HuH-7 (cell line): ENCODE measurements at places on chromosomes 3 and 15.

DNA sequence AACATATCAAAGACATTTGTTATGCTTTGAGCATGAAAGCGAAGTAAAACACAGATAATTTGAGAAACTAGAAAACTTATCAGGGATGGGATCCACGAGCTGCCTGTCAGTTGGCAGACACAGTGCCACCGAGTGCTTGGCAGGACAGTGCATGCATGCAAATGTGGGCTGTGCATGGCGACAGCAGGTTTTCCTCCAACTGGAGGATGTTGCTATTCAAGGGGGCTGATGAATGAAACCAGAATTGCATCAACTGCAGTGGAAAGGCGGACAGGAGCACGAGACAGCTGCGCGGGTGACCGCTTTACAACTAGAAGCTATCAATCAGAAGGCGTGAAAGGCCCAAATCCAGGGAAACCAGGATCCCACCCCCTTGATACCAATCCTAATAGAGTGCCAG lies 244.3 kb downstream of the NR2F2 start:
- no peak for DNase-seq

DNA sequence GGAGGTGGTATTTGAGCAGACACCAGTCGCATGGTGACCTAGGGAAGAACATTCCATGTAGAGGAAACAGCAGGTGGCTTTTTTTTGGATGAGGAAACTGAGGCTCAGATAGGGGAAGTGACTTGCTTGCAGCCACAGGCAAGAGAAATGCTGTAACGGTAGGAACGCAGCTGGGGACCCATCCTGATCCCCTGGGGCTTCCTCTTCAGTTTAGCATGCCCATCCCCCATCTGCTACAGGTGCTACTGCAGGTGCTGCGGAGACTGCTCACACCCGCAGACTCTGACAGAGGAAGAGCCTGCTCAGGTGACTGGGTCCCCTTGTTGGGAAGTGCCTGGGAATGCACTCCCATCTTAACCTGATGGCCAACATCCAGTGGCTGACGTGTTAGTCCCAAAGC lies 55.4 kb upstream of the SEC13 start:
- DNase-seq = no peak

GRCh38 chr3:138691351-138691750 lies 82.8 kb downstream of the FAIM start:
- DNase-seq = no peak

GRCh38 chr3:120634539-120634938 lies 38.4 kb downstream of the NDUFB4 start:
- no peak for DNase-seq

- DNase-seq = no peak
These were observed 392.2 kb downstream of the LRTM1 start for GRCh38 chr3:54535619-54536018.

DNA sequence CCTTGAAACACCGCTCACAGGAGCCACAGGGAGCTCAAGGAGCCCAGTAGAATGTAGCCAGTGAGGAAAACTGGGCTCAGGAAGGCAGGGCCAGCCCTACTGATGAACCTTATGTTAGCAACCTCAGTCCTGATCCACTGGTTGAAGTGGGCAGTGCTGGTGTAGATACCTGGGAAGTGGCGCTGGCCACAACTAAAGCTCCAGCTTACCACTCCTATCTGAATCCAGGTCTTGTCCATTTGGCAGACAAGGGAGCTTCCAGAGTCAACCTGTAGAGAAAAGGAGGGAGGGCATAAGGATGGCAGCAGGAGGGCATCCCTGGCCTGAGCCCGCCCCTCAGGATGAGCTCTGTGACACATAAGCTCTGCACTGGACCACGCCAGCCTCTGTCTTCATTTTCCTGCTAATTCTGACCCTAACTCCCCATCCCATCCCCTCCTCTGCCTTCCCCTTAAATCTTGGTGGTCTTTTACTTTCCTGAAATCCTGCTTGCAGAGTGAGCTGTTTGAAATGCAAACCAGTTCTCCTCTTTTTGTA lies 2.1 kb upstream of the PRSS50 start:
- DNase-seq = no peak

DNA sequence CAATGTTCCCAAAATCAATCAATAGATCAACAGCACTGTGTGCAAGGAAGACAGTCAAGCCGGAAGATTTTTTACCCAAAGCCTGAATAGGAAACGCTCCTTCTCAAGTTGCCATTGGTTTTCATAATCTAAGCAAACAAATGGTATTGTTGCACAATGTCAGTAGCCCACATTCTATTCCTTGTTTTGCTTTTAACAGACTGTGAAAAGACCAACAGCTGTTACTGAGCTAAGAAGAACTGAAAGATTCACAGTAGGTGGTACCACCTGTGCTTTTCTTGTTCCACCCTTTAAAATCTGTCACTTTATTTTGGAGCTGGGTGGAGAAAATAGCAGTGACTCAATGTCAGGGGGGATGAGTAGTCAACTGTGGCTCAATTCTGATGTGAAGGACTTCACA lies 357.5 kb upstream of the CADM2 start:
- DNase-seq = no peak

DNA sequence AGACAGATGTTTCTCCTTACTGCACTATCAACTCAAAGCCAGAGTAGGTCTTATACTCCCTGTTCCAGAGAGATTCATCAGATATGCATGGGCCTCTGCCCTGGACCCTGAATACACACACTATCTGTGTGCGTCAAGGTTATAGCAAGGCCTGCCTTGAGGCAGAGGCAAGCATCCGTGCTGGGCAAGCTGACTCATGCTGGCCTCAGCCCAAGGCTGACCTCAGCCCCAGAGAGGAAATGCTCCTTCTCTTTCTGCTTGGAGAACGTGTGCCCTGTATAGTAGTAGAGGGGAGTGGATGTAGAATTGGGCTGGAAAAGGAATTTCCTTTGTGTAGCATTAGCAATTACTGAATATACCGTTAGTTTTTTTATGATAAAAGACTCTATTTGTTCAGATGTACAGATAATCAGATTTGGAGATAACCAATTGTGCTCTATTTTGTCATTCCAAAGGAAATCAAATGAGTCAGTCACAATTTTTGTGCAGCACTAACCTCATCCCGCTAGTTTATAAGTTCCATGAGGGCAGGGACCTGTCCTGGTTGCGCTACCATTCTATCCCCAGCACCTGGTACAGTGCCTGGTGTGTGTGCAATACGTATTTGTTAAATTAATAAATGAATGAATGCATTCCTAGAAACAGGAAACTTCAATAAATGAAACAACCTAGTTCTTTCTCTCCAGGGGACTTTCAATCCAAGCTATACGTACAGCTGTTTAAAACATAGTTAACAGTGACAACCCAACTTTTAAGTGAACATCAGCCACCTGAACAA lies 13.3 kb upstream of the PAQR9 start:
- no peak for DNase-seq
